ENCODE measurements at places on chromosomes 7 and 10.
A peak's percentile ranks its signal among the peaks of the same experiment; 100 is the strongest.

- peak; percentile 70 for DNase-seq
These were observed 86.1 kb downstream of the VOPP1 start for GRCh38 chr7:55486192-55486590.

DNA sequence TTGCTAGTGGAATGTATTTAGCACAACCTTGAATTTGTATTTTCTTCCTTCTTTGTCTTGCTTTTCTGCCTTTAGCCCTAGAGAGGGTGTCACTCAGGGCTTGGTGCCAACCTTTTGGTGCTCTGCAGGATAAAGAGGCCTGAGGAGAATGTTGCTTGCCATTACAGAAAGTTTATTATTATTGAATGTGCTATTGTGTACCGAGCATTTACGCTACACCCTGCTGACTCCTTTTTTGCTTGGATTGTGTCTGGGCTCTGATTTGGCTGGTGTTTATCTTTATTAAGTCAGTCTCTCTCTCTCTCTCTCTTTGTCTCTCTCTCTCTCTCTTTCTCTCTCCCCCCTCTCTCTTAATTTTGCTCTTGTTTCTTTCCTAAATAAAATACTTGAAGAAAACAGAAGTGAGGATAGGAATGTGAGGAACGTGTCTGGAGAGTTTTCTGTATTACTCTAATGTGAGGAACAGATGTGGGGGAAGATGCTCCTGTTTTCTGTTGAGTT lies 284.4 kb upstream of the PHYHIPL start:
- no peak for DNase-seq

GRCh38 chr7:117322741-117323304 lies at the start of gene WNT2:
WNT2 (minus strand) TSS chr7:117323058; CDS start chr7:117322989, 69 bp downstream.
- no peak for DNase-seq

GRCh38 chr7:37070471-37070870 lies 346.2 kb upstream of the AOAH start:
- DNase-seq: no peak

DNA sequence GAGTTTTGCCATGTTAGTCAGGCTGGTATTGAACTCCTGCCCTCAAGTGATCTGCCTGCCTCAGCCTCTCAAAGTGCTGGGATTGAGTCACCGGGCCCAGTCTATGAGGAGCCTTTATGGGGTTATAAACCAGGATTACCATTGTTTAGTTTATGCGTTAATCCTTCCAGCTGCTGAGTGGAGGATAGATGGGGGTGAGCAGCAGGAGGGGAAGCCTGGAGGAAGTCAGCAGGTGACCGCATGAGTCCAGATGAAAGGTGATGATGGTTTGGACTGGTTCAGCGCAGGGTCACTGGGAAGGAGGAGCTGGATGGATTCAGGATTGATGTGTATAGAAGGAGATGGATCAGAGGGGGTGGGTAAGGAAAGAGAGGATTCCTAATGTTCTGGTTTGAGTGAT lies 197.1 kb downstream of the ADAM12 start:
- DNase-seq: no peak

GRCh38 chr7:657565-658119 lies 68.9 kb upstream of the DNAAF5 start:
- peak; percentile 43 for DNase-seq

DNA sequence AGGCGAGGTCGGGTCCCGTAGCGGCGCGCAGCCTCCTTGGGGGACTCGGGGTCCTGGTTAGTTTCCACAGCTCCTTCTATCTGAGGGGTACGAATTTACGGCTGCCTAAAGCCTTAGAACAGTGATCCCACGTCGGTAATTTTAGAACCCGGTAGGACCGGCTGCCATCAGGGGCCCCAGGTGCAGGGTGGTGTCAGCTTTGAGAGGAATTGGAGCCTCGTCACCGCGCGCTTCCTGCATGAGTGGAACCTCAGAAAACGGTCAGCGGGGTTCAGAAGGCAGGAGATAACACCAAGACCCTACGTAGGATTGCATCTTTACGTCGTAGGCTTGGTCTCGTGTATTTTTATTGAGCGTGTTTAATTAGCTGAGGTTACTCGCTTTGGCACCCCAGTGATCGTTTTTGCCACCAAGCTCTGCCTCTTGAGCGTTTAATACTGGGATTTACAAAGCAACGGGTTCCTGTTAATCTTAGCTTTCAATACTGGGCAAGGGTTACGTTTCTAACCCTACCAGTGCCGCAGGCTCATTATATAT lies 443 bp downstream of the RNF32 start:
- no peak for DNase-seq

DNA sequence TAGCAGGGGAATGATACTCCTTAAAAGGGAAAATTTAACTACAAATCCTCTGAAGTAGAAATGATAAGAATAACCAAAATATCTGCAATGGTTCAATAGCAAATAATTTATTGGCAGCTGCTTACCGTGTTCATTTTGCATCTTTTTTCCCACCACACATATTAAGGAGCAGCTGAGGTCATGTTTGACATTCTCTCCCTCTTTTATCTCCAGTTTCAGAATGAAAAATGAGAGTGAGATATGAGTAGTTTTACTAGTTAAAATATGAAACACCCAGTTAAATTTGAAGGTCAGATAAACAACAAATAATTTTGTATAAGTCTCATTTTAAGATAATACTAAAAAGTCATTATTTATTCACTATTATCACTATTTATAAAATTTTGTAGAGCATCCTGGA lies 3.1 kb downstream of the LIPN start:
- no peak for DNase-seq

- DNase-seq: no peak
These were observed 66.4 kb downstream of the NHLRC2 start for GRCh38 chr10:113920875-113921274.

GRCh38 chr7:155733582-155734444 lies 78.5 kb downstream of the SHH start:
- DNase-seq: no peak

DNA sequence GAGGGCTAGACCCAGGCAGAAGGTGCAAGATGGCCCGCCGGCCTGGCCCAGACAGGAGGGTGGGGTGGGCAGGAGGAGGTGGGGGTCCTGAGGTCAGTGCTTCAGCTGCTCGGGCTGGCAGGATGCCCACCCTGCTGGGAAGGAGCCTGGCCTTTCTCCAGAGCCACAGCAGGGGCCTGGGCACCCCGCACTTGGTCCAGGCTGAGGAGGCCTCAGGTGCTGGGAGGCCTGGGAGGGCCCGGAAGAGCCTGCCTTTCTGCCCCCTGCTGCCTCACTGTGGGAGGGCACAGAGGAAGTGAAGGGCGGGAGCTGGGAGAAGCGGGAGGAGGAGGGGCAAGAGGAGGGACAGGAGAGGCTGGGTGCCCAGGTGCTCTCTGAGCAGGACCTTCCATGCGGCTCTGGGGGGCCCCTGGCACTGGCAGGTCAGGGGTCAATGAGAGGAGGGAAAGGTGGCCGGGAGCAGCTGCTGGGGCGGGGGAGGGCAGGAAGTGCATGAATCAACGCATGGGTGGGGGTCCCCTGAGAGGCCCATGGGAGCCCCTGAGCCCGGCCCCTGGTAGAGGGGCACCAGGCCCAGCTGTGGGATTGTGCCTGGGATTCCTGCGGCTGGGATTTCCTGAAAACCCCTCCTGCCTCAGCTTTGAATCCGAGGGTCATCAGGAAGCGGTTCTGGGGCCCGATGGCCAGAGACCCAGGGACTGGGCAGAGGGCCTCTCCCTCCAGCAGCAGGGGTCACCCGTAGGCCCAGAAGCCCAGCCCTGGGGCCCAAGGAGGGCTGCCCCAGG lies 49.9 kb downstream of the PWWP2B start:
- peak; percentile 69 for DNase-seq

DNA sequence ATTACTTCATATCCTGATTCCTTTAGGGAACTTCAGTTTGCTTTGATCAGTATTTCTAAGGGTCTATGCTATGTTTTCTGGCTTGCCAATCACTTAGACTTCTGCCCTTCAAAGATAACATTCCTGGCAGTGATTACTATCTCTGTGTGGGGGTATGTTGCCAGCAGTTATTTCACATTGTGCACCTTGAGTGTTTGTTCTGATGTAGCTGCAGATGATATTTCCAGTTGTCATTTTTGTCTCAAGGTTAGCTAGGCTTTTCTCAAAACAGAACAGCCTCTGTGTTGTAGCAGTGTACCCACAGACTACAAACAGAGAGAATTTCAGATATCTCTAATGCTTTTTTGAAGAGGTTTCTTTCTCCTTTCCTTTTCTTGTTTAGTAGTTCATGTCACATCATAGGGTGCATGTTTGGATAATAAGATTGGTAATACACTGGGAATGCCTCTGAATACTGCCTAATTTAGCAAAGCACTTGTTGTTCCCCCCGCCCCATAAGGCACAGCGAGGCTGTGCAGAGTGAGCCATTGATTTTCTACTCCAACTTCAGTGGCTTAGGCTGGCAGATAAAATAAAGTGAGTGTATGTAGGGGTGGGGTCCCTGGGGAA lies 134.7 kb upstream of the AGR3 start:
- DNase-seq: no peak

DNA sequence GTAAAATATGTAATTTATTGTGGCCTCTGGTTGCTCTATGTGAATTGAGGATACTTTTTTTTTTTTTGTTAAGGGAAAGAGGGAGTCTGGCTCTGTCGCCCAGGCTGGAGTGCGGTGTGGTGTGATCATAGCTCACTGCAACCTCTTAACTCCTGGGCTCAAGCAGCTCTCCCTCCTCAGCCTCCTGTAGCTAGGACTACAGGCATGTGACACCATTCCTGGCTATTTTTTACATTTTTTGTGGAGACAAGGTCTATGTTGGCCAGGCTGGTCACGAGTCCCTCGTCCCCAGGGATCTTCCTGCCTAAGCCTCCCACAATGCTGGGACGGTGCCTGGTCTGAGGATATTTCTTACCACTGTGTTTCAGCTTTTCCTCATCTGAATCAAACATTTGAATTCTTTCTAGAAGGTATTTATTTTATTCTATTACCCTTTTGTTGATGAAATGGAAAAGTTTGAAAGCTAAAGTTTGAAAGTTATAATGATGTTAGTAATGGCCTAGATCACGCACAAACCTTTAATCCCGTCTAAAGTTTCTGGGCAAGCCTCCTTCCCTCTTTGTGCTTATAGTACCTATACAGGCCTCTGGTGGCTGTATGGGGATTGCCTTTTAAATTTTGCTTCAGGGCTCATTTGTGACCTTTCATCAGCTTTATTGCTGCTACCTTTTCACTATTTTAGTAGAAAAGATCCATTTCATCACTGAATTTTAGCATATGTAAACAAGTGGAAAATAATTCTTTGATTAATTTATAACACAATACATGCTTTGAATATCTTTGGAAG lies 2.0 kb downstream of the IFRD1 start:
- peak; percentile 30 for DNase-seq

GRCh38 chr7:135151533-135151932 lies 3.7 kb downstream of the TMEM140 start:
- DNase-seq: no peak
